ENCODE measurements at places on chromosomes 6 and 20.

GRCh38 chr20:50866831-50867230, 64.4 kb downstream of the ADNP start:
- DNase-seq = no peak

DNA sequence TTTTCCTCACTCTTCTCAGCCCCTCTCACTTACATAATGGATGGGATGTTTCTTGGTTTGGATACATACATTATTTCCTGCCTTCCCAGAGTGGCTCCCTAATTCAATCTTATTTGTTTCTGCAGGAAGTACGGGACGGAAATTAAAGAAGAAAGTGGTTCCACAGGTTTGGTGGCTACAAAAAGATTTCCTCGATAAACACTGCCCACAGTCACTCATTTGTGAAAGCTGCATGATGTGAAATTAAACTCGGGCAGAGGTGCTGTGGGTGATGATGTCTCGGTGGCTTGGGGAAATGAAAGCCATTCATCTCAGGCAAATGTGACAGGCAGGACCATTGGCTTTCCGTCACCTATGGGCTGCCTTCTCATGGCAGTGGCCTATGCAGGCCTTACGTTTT, 119.5 kb upstream of the KCNG1 start:
- no peak for DNase-seq

GRCh38 chr6:53065266-53066076, at the start of gene FBXO9:
Gene FBXO9, plus strand, starts transcription at chr6:53065404. Its CDS starts 386 bp downstream, at chr6:53065790.
- DNase-seq = peak; percentile 82

DNA sequence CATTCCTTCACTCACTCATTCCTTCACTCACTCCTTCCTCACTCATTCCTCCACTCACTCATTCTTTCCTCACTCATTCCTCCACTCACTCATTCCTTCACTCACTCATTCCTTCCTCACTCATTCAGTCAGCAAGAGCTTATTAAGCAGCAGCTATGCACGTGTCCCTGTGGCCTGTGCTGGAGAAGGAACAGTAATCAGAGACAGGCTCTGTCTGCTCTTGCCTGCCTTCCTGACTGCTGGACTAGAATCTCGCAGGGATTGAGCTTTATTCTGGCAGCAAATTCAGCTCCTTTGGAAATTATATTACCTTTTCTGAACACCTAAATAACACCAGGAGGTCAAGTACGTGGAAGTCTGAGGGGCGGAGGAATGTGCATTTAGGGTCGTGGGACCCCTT, 138.9 kb upstream of the AGPAT4 start:
- DNase-seq = no peak

- DNase-seq = no peak
Measured at GRCh38 chr20:50582092-50582491, 71.9 kb downstream of the PTPN1 start.

DNA sequence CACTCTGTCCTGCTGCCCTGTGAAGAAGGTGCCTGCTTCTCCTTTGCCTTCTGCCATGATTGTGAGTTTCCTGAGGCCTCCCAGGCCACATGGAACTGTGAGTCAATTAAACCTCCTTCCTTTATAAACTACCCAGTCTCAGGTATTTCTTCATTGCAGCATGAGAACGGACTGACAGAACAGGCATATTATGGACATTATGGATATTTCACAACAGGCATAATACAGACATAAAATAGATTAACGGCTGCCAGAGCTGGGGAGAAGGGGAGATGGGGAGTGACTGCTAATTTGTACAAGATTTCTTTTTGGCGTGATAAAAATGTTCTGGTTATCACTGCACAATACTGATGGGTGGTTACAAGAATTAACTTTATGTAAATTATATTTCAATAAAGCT, 29.4 kb downstream of the TRPC4AP start:
- no peak for DNase-seq

DNA sequence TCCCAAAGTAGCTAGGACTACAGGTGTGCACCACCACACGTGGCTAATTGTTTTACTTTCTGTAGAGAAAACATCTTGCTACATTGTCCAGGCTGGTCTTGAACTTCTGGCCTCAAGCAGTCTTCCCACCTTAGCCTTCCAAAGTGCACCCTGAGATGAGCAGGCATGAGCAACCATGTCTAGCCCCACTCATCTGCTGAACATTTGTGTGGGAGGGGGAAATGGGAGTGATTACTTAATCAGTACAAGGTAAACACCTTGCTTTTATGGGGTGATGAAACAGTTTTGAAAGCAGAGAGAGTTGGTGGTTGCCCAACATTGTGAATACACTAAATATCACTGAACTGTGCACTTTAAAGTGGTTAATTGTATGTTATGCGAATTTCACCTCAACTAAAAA, 5.3 kb downstream of the APMAP start:
- no peak for DNase-seq

- no peak for DNase-seq
Measured at GRCh38 chr6:121697921-121698320, 262.5 kb downstream of the GJA1 start.

GRCh38 chr6:135985471-135985870, 134.0 kb downstream of the PDE7B start:
- DNase-seq = no peak

DNA sequence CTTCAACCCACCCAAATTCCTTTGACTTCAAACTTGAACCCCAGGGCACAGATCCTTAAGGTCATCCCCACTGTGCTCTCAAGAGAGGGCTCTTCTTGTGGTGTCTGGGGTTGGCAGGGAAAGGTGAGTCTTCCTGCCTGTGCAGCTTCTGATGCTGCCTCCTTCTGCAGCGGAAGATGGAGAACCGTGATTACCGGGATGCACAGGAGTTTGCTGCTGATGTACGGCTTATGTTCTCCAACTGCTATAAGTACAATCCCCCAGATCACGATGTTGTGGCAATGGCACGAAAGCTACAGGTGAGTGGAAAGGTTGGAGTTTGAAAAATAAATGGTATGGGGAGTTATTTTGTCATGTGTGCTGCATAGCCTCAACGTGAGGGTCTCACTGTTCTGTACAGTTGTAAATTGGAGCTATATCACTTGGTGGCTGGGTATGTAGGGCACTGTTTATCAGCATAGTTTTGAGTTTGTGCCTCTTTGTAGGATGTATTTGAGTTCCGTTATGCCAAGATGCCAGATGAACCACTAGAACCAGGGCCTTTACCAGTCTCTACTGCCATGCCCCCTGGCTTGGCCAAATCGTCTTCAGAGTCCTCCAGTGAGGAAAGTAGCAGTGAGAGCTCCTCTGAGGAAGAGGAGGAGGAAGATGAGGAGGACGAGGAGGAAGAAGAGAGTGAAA, 9.0 kb downstream of the BRD2 start:
- no peak for DNase-seq

GRCh38 chr6:151916075-151916474, 108.6 kb downstream of the ESR1 start:
- DNase-seq = no peak

DNA sequence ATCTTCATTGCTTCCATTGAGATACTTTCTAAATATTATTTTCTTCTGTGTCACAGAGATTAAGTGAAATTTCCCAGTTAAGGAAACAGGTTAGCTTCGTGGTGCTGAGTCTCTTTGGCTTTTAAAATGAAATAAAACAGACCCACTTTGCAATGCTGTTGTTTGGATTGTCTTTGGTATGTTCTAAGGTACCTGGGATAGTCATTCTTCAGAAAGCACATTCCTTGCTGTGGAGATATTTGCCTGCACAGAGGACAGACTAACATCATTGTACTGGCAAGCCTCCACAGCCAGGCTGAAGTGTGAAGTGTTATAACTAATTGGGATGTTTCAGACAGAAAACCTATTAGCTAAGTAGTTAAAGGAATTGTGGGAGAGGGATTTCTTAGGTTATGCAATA, 148.8 kb upstream of the EPHA7 start:
- no peak for DNase-seq

DNA sequence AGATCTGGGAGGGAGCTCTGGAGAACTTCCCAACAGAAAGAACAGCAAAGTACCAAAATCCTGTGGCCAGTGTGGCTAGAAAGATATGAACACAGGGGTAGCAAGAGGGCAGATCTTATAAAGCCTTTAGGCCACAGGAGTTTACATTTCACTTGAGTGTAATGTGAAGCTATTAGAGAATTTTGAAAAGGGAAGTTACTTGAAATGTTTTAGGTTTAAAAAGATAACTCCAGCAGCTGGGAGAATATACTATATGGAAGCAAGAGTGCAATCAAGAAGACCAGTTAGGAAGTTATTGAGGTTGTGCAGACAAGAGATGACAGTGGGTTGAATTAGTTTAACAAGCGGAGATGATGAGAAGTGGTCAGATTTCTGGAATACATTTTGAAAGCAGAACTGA, 7.9 kb downstream of the SUPT3H start:
- no peak for DNase-seq

- no peak for DNase-seq
Measured at GRCh38 chr6:6769466-6769865, 180.9 kb downstream of the LY86 start.

- no peak for DNase-seq
Measured at GRCh38 chr6:159691133-159691962, 1.7 kb downstream of the SOD2 start.

DNA sequence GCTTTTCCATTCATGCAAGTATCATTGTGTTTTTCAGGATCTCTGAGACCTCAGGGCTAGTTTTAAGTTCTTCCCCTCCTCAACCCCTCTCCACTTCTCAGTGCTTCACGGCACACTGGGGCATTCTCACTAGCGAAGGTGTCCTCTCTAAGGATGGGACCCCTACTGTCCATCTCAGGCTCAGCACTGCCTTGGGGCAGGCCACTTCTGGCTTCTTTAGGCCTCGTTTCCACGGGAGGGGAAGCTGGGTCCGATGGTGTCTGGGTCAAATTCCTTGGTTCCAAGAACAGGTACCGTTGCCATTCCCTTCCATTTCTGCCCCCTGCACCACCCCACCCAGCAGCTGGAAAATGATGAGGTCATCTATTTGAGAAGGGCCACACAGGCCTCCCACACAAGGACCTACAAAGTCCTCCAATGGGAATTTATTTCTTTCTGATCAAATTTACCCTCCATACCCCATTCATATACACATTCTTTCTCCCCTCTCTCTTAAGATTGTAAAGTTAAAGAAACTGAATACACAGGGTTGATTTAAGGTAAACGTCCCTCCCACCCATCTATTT, 17.2 kb downstream of the GNAS start:
- no peak for DNase-seq

- no peak for DNase-seq
Measured at GRCh38 chr20:46523108-46523507, 9.7 kb upstream of the ZNF334 start.

DNA sequence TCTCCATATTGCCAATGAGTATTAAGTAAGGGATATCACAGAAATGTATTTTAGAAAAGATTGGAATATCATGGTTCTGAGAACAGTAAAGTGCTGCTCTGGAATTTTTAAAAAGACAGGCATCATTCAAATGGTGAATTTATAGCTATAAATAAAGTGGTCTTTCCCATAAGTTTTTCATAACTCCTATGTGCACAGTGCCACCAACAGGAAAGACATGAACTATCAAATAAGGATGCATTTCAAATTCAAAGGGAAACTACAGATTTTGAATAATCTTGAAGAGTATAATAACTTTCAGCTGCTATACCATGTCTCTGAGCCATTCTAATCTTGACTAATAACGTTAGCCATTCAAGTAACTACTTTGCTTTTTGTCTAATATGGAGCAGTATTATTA, 456.8 kb upstream of the GJE1 start:
- DNase-seq = no peak

DNA sequence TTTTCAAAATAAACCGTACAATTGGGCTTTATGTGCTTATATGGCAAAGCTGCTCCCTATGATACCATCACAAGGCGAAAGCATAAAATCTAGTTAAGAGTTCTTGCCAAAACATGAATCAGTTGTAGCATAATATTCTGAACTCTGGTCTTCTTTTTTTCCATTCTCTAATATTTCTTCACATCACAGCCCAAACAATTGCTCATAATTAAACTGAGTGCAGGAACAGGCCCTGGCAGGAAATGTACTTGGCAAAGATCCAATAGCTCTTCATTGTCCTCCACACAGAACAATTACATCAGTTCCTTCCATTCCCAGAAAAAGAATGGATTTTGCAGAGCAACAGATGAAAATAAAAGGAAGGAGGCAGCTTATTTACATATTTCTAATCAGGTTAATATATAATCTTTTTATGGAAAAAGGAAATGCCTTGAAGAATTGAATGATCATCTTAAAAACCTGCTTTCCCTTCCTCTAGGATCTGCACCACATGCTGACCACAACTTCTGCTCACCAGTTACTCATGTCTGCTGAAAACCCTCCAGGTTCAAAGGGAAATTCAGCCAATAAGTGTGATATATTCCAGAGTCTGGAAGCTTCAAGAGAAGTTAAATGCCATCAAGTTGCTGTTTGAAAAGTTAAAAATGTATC, 123.3 kb upstream of the COL21A1 start:
- DNase-seq = no peak

- no peak for DNase-seq
Measured at GRCh38 chr6:31723245-31723979, at the start of gene MPIG6B. Gene MPIG6B, plus strand, starts transcription at chr6:31723373. Its CDS starts 11 bp downstream, at chr6:31723384.

GRCh38 chr20:25120457-25120856, 38.5 kb upstream of the VSX1 start:
- DNase-seq = no peak

DNA sequence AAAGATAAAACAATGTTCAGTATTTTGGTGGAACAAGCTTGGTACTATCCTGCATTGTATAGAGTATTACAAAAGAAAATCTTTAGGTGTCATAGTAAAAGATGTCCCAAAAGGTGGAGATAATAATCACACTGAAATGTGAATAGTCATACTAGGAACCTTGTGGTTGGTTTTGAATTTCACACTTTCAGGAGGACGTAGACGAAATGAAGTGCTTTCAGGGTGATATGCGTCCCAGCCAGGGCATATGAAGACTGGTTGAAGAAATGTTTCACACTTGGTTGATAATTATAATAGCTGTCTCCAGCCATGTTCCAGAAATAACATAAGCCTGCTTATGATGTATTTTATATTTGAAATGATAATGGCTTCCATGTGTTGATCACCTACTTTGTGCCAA, 60.4 kb downstream of the SCAND1 start:
- DNase-seq = no peak

- DNase-seq = no peak
Measured at GRCh38 chr6:30542404-30542725, 13.9 kb downstream of the GNL1 start.

DNA sequence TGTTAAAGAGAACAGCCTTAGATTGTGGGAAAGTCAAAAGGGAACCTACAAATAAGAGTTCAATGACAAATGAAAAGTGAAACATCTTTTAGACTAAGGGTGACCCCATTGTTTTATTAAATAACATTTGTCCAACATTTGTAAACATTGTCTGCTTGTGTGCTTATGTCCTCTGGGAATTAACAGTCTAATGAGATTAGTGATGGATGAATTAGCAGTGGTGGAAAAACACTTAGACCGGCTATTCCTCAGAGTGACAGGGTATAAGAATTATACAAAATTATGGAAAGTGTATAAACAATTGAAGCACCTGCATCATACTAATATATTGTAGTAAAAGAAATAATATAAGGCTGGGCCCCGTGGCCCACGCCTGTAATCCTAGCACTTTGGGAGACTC, 29.3 kb upstream of the HFE start:
- no peak for DNase-seq

GRCh38 chr20:5770987-5771318, 20.8 kb downstream of the SHLD1 start:
- DNase-seq = no peak

Data from T-helper 1 cell (primary cell).